GF-D8 (cell line): ENCODE measurements at places on chromosomes 11 and 22.

DNA sequence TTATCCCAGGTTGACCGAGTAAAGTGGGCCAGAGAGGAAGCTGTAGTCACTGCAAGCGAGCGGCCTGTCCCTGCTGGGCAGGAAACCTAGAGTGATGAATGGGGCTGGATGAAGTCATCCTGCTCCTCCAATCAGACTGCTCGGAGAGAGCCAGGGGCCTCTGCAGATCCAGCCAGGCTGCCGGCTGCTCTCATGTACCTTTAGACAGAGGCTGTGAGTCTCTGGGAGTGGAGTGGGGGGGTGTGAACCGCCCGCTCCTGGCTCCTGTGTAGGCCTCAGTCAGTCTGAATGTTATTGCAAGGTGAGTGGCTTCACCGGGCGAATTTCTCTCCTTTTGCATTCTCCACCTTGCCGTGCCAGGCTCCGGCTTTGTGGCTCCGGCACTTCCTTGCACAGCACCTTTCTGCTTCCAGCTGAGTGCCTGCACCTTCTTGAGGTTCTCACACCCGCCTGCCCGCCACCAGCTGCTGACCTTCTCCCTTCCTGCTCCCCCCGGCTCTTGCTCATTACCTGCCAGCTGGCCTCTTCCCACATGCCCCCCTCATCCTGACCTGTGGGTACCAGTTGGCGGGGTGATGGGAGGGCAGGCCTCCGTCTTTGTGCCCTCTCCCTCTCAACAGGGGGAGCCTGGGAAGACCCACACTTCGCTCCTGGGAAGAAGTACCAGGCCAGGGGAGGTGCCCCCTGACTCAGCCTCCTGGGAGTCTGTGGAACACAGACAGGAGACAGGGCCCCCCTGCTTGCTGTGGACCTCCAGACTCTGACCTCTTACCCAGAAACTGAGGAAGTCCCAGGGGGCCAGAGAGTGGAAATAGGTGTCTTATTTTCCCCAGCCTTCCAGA is 79.9 kb downstream of the GRAMD1B start:
- DNase-seq, result no peak

DNA sequence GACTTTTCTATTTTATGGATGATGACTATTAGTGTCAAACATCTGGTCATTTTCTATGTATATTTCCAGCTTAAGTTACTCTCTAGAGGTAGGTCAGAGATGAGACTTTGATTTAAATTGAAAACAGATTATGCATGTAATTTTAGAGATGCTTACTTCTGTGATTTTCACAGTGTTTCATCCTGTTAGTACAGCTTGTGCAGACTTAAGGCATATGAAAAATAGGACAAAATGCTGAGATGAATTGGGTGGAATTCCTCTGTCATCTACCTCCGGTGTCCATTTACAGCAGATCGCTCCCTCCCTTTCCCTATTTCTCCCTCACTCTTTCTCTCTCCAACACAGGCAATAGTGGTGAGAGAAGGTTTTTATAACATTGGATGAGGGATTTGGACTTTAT is 14.1 kb downstream of the JAM3 start:
- no peak for DNase-seq

DNA sequence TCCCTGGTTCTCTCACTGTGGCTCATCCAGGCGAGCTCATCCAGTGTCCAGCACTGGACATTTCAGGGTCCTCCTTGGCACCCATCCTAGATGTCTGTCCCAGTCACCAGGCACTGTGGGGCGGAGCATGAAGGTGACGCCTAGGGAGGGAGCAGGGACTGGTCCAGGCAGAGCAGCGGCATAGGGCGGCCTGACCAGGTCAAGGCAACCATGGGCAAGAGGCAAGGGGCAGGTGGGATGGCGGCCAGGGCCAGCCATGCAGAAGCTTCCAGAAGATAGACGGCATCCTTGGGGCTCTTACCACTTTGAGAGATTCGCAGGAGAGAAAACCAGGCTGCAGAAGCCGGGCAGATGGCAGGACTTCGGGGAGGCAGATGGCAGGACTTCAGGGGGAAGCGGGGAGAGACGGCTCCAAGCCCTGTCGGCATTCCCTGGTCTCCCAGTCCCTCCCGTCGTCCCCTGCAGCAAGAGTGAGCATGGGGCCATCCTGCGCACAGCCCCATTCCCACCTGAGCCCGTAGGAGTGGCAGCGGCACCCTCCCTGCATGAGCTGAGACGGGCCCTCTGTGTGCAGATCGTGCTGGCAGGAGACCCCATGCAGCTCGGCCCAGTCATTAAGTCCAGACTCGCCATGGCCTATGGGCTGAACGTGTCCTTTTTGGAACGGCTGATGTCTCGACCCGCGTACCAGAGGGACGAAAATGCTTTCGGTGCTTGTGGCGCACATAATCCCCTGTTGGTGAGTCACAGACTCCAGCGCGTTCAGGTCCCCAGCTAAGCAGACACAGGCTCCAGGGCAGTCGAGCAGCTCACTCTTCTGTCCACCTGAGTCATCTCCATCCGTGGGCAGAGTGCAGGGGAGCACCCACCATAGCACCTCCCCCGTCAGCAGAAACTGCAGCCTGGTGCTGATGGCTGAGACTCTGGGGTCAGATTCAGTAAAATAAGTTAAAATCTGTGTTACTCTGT is 20.1 kb upstream of the PANX2 start:
- DNase-seq, result no peak

- no peak for DNase-seq
Observed at GRCh38 chr11:116394022-116394421, 378.8 kb downstream of the BUD13 start.

DNA sequence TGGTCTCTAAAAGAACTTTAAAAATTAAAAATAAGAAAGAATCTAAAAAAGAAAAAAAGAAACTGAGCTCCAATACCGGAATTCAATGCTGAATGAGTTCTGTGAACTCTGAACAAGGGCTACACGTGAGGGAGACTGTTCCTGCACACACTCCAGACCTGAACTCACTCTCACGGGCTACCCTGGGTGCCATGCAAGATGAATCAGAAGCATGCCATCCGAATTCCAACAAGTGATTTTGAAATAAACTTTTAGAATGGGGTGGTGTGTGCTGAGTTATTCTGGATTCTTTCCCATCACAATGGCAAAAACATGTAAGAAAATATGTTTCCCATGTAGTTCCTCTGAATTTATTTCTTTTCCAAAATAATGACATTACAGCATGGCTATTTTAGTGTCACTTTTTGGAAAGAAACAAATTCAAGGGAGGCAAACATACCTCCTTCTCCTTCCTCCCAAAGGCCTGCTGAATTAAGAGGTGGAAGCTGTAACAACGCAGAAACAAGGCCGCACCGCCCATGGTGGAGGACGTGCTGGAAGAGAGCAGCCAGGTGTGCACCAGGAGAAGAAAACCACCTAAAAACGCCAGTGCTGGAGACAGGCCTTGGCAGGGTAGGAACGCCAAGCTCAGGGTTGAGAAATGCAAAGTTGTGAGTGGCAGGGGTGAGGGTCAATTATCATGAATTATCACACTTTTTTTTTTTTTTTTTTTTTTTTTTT is 63.2 kb upstream of the ARFGAP3 start:
- no peak for DNase-seq

- no peak for DNase-seq
Observed at GRCh38 chr11:46263120-46263519, 14.3 kb upstream of the CREB3L1 start.
